ENCODE measurements at places on chromosomes 1 and 21.

GRCh38 chr1:196152086-196152485 lies 456.2 kb downstream of the KCNT2 start:
- no peak for DNase-seq

GRCh38 chr1:68495532-68495931 lies 1.4 kb downstream of the DEPDC1 start:
- DNase-seq, result no peak

GRCh38 chr1:89068291-89068690 lies 3.3 kb upstream of the GBP1 start:
- no peak for DNase-seq

- no peak for DNase-seq
Measured at GRCh38 chr1:53141487-53142055, 867 bp downstream of the SLC1A7 start.

- peak; percentile 49 for DNase-seq
Measured at GRCh38 chr21:44300262-44300959, 558 bp downstream of the PFKL start.

- no peak for DNase-seq
Measured at GRCh38 chr1:105724286-105724685, 1332.2 kb upstream of the PRMT6 start.

- DNase-seq, result no peak
Measured at GRCh38 chr21:15686506-15686905, 43.3 kb upstream of the USP25 start.

DNA sequence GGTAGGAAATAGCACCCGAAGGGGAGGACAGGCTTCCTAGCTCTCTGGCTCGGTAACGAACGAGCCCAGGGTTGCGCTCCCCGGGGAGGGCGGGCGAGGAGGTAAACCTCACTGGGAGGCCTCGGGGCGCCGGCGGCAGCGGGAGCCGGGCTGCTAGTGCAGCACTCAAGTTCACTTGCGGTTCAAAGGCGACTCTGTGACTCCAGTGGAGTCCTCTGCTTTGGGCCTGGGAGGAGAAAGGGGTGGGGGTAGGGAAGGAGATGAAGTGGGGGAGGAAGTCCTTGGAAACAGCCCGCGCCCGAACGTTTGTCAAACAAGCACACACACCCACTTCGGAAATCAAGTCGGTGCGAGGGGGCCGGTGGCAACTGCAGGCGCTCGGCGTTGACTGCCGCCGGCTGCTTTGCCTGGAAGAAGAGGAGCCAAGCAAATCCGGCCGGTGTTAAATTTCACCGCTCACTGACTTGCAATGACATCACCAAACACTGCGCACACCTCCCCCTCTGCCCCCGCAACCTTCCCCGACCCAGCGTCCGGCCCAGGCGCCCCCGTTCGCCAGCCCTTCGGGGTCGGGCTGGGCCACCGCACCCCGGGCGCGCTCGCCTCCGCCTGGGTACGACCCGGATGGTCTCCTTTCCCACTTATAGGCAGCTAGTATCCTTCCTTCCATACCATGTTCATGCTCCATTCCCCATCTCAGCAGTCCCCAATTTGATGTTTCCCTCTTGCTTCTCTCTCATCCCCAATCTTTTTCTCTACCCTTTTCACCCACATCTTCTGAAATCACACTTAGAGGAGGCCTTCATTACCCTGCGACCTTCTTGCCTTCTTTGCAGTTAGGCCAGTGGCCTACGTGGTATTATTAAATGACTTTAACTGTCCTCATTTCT lies at the start of gene COL24A1:
Gene COL24A1 (minus strand): TSS at position 207 of the 890 bp plus-strand sequence. CDS start 376 bp downstream, outside the sequence.
- no peak for DNase-seq

DNA sequence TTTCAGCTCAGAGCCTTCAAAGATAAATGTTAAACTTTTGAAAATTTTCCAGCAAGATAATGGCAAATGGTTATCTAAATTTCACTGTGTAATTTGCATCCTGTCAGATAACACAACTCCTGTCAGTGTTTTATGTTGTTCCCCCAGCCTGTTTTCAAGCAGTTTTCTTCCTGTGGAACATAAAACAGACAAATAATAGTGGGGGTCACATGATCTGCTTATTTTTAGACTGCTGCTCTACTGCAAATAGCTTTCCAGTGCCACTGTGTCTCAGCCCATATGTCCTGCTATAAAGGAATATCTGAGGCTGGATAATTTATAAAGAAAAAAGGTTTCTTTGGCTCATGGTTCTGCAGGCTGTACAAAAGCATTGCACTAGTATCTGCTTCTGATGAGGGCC lies 32.2 kb downstream of the FMO3 start:
- DNase-seq, result no peak

- no peak for DNase-seq
Measured at GRCh38 chr1:158124034-158124433, 56.7 kb upstream of the CD1D start.

GRCh38 chr1:115266729-115267421 lies 71.2 kb downstream of the NGF start:
- DNase-seq, result no peak

DNA sequence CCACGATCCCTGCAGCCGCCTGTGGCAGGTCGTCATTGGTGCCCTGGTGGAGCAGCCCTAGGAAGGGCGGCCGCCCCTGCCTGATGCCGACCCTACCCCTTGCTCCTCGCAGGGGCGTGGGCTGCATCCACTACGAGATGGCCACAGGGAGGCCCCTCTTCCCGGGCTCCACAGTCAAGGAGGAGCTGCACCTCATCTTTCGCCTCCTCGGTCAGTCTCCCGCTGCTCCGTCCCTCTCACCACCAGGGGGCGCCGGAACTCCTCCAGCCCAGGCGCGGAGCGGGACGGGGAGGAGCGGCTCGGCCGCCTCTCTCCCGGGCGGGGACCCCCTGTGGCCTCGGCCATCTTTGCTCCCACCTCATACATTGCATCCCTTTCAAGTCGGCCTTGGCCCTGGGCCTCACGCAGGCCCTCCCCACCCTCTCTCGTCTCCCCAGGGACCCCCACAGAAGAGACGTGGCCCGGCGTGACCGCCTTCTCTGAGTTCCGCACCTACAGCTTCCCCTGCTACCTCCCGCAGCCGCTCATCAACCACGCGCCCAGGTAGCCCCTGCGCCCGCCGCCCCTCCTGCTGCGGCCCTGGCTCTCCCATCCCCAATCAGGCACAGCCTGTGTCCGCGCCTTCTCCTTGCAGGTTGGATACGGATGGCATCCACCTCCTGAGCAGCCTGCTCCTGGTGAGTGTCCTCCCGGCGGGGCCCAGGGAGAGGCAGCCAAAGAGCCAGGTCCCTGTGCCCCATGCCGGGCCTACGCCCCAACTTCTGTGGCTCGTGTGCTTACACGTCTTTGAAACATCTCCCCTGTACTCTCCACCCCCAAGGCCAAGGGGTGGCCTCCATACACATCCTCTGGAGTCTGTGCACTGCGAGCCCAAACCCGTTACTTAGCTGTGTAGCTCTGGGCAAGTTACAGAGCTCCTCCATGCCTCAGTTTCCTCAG lies 24.7 kb downstream of the CDK18 start:
- peak; percentile 92 for DNase-seq

- DNase-seq, result no peak
Measured at GRCh38 chr1:41767534-41768525, 150.9 kb downstream of the HIVEP3 start.

- DNase-seq, result peak; percentile 59
Measured at GRCh38 chr1:209704584-209704983, at the start of gene HSD11B1. TSS of gene HSD11B1 (plus strand) at chr1:209704846. CDS start at chr1:209704943, 97 bp downstream.

- no peak for DNase-seq
Measured at GRCh38 chr1:160136121-160136925, 15.1 kb upstream of the ATP1A4 start.

GRCh38 chr1:153598309-153599172 lies 14.4 kb downstream of the S100A16 start:
- no peak for DNase-seq

DNA sequence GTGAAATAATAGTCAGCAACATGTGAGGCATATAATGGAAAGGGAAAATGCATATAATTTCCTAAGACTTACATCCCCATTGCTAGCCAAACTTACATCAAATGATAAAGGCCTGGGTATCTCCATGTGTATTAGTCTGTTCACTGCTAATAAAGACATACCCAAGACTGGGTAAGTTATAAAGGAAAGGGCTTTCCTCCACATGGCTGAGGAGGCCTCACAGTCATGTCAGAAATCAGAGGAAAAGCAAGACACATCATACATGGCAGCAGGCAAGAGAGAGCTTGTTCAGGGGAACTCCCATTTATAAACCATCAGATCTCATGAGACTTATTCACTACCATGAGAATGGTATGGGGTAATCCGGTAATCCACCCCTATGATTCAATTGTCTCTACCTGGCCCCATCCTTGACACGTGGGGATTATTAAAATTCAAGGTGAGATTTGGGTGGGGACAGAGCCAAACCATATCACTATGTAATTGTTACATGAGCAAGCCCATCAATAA lies 161.5 kb upstream of the SAMSN1 start:
- DNase-seq, result no peak

DNA sequence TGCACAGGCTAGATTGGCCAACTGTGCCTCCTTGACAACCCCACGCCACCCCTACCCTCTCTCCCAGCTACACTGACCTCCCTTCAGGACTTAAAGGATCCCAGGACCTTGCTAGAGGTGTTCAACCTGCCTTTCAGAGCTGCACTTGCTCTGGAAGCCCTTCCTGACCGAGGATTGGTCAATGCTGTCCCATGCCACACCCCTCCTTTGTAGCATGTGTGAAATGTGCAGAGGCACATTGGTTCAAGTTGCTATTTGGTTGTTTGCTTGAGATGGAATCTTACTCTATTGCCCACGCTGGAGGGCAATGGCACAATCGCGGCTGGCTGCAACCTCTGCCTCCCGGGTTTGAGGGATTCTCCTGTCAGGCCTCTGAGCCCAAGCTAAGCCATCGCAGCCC lies 21.8 kb downstream of the ACTA1 start:
- peak; percentile 61 for DNase-seq

DNA sequence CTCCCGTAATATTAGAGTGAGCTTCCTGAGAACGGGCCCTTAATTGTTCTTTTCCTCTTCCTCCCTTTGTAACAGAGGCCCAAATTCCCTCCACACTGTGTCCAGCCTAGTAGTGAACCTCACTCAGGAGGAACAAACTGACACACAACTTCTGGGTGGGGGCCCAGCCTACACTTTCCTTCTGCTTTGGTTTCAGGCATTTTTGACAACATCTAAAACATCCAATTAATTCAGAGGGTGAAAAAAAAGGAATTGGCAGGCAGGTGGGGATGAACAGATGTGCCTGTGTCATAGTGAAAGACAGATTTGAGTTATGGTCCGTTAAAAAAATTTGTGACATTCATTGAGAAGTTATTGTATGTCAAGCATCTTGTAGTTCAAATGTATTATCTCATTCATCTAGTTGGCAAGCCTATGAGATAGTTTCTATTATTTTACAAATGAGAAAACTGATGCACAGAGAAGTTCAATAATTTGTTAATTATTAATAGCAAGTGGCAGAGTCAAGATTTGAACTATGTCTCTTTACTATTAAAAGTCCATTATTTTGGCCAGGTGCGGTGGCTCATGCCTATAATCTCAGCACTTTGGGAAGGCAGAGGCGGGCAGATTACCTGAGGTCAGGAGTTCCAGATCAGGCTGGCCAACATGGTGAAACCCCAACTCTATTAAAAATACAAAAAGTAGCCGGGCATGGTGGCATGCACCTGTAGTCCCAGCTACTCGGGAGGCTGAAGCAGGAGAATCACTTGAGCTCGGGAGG lies 41.6 kb upstream of the LRIG2 start:
- DNase-seq, result no peak

DNA sequence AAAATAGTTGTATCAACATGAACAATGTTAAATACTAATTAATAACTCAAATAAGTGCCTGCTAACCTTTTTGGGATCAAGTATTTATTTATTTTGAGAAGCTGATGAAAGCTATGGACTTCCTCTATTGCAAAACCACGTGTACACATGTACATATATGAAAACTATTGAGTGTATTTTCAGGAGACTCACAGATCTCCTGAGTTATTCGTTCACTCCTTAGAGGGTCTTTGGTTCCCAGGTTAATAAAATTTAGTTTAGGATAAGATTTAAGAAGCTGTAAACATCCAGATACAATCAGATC lies 130.5 kb downstream of the DISC1 start:
- DNase-seq, result no peak

DNA sequence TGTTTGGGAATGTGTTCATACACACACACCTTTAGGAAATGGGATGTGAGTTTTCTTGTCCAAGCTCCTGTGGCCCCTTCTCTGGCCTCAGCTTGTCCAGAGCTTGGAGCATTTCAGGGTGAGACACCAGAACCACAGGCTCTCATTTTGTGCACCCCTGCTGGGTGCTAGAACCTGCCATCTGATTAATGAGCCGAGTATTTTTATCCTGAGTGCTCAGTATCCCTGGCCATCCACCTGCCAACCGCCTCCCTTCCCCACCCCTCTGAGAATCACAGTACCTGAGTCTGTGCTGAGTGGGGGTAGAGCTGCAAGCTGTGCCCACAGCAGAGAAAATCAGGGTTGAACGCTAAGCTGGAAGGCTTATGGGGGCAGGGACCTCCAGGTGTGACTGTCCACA lies 1.4 kb downstream of the CASQ1 start:
- peak; percentile 81 for DNase-seq

DNA sequence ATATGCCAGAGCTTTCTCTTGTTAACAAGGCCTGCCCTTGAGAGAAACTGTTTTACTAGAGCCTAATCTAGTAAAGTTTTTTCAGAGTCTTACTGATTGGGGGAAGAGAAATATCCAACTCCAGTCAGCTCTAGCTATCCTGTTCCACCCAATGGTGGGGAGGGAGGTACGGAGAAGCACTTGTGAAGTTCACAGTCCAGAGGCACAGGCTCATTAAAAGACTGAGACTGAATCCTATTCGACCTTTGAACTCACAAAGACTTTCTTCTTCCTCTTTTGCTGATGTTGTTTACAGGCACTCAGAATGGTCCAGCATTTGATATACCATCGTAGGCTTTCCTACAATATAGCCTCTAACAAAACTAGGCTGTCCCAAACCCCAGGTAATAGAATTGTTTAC lies 15.5 kb upstream of the SFT2D2 start:
- no peak for DNase-seq

DNA sequence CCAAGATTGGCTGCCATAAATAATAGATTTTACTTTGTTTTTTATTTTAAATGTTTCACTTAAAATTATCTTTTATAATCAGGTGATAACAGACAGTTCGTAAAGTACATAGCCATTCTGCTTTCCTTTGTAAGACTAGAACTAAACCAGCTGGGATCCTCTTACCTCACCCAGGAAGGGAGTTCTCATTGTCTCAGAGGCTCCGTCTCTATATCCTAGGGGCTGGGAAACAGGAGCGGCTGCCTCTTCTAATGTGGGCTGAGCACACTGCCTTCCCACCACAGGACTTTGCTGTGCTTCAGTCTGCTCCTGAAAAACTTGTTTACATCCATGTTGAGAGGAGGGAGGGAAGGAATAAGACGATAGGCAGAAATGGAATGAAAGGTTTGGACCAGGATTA lies 45.6 kb upstream of the PGD start:
- DNase-seq, result no peak

- DNase-seq, result no peak
Measured at GRCh38 chr1:211148366-211148765, 14.4 kb upstream of the KCNH1 start.

- DNase-seq, result no peak
Measured at GRCh38 chr1:174815036-174815435, 184.7 kb upstream of the CACYBP start.

GRCh38 chr1:8252266-8252951 lies 65.5 kb upstream of the SLC45A1 start:
- no peak for DNase-seq

- DNase-seq, result no peak
Measured at GRCh38 chr1:65022216-65022615, 55.9 kb upstream of the JAK1 start.

GRCh38 chr1:240074908-240075307 lies 16.8 kb upstream of the FMN2 start:
- no peak for DNase-seq
